ENCODE measurements at places on chromosomes 1 and 21. TPM values are rescaled to one million over a fixed set of nuclear protein-coding genes. Genes with fewer than 3 reads are reported as not detected.

The CD247 gene
- total RNA-seq, result 168 TPM

GRCh38 chr21:14850394-14850793, 214.4 kb downstream of the NRIP1 start:
- ATAC-seq, result no peak

- ATAC-seq, result no peak
These were observed 34.2 kb downstream of the L1TD1 start for GRCh38 chr1:62228883-62229187.

DNA sequence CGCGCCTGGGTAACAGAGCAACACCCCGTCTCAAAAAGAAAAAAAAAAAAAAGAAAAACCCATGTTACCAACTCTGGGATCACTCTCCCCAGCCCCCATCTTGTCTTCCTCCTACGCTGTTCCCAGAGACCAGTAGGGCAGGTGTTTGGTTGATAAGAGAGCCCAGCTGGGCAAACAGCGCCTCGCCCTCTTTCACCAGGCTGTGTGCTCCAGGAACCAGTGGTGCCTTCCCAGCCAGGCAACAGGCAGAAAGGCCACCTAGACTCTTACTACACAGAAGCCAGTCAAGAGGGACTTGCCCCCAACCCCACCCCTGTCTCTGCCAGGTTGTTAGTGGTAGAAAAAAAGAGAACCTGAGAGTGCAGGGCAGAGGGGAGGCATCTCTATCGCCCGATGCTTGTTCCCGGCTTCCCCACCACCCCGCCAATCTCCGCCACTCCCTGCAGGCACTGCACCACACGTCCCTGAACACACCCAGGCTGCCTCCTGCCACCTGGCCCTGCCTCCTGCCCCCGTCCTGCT, 14.0 kb upstream of the CTRC start:
- no peak for ATAC-seq

The CNIH3 gene
- total RNA-seq, result 1.4 TPM

The PDC gene
- total RNA-seq, result not detected

DNA sequence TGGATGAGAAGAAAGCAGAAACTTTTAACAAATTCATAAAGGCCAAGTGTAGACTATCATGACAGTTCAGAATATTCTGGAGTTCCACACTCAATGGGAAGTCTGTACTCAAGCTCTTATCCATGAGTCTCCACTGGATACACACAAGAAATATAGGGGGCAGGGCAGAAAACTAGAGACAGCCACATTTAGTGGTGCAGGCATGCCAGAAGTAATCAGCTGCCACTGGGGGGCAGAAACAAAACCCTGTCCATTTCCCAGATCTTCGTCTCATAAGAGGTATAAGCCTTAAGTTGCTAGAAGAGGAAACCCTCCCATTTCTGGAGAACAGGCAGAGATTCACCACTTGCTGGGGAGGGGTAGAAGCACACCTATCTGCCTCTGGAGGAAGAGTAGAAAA, 166.8 kb upstream of the GALNT2 start:
- ATAC-seq, result no peak

DNA sequence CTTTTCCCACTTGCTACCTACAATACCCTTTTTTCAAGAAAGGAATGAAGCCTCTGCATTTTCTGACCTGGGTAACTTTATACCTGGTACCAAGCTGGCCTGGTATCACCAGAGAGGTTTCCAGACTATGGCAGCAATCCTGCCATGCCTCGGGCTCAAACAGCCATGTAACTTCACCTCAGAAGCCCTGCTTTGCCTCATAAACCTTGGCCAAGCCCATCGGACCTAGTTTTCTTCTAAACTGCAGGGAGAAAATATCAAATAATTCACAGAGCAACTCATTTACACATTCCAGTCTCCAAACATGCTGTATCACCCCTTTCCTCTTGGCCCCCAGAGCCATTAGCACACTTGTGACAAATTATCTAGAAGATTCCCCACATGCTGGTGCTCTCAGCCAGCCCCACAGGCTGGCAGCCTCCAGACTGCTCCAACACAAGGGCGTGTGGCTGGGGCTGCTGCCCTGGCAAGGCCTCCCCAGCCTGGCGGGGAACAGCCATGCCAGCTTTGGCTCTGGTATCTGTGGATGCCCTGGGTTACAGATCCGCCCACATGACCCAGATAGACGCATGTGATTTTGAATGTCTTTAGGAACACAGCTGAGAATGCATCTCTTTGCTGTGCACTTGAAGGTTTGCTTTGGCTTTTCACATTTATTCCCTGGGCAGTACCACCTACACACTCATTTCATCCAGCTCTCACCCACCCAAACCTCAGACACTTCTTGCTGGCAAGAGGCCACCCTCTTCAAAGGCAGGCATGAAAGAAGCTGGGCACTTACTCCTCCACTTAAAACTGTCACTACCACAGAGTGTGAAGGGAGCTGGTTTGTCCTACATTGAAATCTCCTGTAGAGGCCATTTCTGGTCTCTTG, 70.0 kb upstream of the BCAR3 start:
- ATAC-seq, result no peak

DNA sequence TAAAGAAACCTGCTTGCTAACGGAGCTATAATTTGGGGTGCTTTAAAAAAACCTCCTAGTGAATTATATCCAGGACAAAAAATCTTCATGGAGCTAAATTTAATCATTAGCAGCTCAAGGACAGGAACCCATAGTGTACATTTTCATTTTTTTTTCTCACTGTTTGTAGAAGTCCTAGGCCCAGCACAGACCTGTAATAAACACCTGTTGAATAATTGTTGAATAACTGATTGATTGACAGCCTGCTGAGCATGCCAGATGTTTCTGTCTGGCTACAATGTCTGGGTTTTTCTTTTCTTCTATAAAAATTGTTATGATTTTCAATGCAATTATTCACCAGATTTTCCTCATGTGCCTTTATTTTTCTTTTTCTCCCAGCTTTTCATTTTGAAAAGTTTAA, 10.9 kb upstream of the GALNT2 start:
- no peak for ATAC-seq

The CD34 gene
- 0.24 TPM for total RNA-seq

The RHEX gene
- not detected for total RNA-seq

The CHI3L2 gene
- 3.8 TPM for total RNA-seq

- no peak for ATAC-seq
These were observed 37.3 kb downstream of the CDC42 start for GRCh38 chr1:22089787-22090186.

GRCh38 chr1:67723620-67724019, 38.6 kb downstream of the GADD45A start:
- ATAC-seq, result peak; percentile 91

The ITLN2 gene
- total RNA-seq, result not detected

- peak; percentile 94 for ATAC-seq
These were observed 36.7 kb downstream of the ATP2B4 start for GRCh38 chr1:203663294-203663693.

DNA sequence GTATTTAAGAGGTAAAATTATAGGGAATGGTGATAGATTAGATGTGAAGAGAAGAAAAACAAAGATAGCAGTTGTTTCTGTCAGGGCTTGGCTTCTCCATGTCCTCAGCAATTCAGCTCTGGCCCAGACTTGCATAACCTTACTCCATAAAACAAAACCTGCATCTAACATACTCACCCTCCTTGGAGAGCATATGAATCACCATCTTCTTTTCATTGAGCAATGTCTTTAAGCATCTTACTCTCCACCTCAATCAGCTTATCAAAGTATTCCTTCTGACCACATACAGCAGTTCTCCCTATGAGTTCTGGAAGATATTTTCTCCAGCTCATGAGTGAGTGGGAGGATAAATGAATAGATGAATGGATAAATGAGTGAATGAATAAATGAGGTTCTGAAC, 49.0 kb downstream of the RAB3B start:
- ATAC-seq, result no peak

The FAM163A gene
- total RNA-seq, result not detected

DNA sequence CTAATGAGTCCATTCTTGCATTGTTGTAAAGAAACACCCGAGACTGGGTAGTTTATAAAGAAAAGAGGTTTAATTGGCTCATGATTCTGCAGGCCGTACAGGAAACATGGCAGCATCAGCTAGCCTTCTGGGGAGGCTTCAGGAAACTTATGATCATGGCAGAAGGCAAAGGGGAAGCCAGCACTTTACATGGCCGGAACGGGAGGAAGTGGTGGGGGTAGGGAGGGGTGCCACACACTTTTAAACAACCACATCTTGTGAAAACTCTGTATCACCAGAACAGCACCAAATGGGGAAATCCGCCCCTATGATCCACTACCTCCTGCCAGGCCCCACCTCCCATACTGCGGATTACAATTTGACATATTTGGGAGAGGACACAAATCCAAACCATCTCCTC, 43.9 kb downstream of the NOS1AP start:
- ATAC-seq, result no peak

DNA sequence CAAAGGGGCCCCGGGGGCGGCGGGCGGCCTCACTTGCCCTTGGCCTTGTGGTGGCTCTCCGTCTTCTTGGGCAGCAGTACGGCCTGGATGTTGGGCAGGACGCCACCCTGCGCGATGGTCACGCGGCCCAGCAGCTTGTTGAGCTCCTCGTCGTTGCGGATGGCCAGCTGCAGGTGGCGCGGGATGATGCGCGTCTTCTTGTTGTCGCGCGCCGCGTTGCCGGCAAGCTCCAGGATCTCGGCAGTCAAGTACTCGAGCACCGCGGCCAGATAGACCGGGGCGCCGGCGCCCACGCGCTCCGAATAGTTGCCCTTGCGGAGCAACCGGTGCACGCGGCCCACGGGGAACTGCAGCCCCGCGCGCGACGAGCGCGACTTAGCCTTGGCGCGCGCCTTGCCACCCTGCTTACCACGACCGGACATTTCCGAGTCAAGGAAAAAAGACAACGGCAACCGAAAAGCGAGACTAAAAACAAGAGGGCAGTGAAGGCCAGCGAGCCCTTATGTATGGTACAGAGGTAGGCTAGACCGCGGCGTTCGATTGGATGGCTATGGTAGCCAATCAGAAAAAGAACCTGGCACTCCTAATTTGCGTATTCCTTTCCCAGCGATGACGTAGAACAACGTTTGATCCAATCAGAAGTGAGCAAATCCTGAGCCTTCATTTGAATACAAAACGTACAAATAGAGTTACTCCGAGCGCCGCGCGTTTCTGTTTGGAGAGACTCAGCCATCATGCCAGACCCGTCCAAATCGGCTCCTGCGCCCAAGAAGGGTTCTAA, 29.6 kb upstream of the RNF187 start:
- peak; percentile 91 for ATAC-seq

The DENND2D gene
- 148 TPM for total RNA-seq

The ZYG11B gene
- total RNA-seq, result 10.0 TPM

The TMPRSS15 gene
- total RNA-seq, result not detected

The MRPL24 gene
- total RNA-seq, result 67.0 TPM

DNA sequence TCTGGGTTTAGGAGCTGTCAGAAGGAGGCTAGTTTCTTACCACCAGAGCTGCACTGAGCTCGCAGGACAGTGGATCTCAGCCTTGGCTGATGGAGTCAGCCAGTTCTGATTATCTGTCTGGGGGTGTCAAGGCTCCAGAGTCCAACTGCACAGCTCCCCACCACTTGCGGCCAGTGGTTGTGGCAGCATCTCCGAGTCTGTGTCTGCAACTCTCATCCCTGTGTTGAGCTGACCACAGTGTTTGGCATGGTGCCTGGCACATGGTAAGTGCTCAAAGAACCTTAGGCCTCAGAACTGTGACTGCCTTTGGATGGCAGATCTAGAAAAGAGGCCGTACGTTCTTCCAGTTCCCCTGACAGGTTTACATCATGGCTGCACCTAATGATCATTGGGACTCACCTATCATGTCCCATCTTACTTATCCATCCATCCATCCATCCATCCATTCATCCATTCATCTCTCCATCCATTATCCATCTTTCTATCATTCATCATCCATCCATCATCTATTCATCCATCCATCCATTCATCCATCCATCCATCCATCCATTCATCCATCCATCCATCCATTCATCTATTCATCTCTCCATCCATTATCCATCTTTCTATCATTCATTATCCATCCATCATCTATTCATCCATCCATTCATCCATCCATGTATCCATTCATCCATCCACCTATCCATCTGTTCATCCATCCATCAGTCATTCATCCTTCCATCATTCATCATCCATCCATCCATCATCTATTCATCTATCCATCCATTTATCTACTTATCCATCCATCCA, 114.5 kb downstream of the CRYAA start:
- no peak for ATAC-seq

DNA sequence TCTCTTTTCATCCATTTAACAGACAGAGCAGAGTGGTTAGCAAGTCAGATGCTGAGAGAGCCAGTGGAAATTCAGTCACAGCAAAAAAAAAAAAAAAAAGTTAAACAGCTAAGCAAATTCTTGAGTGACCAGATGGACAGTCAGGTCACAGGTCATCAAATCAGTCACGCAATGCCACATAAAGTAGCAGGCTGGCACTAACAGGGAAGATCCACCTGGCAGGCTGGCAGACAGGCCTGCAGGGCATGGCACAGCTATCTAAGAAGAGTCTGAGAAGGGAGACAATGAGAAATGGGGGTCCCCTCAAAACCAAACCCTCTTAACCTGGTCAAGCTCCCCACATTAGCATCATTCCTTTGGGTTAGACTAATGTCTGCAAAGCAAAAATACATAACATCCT, 371.9 kb downstream of the TTLL7 start:
- ATAC-seq, result no peak

- no peak for ATAC-seq
These were observed 44.8 kb upstream of the KIAA0040 start for GRCh38 chr1:175237389-175237788.

- ATAC-seq, result no peak
These were observed 131.2 kb downstream of the AK5 start for GRCh38 chr1:77412820-77413530.

DNA sequence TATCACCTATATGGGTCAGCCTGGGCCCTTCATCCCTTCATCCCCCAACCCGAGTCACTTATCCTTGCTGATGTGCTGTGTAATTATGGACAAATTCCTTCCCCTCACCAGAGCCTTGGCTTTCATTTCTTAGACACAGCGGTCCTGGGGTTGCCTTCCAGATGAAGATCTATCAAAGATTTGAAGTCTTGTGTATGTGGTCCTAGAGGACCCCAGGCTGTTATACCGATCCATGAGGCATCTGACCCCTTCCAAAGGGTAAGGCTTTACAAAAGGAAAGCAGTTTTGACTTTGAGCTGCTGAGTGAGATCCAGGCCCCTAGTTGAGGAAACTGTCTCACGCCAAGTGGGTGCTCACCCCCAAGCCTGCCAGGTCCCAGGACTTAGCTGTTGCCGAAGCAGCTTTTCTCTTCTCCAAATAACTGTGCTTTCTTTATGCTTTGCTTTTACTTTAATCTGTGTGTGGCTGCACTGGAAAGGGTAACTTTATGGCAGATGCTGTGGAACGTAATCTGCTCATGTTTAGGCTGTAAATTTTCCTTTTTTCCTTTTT, 37.6 kb downstream of the MAN1C1 start:
- ATAC-seq, result no peak

- no peak for ATAC-seq
These were observed 273.1 kb downstream of the DPYD start for GRCh38 chr1:97647776-97648175.

DNA sequence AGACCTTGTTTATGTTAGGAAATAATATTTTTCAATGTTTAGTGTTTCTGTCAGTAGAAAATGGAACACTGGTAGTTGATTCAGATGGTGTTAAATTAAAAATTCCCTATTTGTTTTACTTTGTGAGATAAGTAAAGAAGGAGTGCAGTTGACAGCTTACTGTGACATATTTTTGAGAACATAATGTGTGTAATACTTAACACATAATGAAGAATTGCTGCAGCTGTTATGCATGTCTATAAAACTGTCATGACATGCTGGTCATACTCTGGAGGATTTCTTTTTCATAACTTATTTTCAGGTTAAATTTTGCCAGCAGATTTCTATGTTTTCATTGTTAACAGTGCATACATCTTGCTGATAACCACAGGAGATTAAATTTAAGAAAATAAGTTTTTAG, 296.1 kb downstream of the CTH start:
- no peak for ATAC-seq

Data from activated T-helper 17 cell treated with anti-CD3 and anti-CD28 coated beads, Interleukin-2, amount 50 U/mL, for 72 hours (primary cell).